ENCODE measurements at places on chromosomes 12 and 14.
A peak's percentile ranks its signal among the peaks of the same experiment; 100 is the strongest.

DNA sequence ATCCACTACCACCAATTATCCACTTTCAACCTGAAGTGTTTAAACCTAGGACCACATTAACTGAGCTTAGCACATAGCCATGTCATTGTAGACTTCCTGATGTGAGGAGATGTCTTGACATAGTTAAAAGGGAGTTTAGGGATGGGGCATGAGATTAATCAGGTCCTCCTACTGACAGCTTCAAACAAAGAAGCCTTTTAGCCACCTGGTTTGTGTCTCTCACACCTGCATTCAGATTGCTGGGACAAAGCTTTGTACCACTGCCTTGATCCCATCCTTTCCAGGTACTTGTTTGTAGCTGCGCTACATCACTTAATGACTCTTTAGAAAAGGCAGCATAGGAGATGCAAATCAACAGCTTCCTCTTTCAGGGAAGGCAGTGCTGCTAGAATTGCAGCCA lies 340.7 kb upstream of the DDHD1 start:
- DNase-seq = no peak

GRCh38 chr14:57390806-57391516 lies 575 bp downstream of the NAA30 start:
- DNase-seq = peak; percentile 26

DNA sequence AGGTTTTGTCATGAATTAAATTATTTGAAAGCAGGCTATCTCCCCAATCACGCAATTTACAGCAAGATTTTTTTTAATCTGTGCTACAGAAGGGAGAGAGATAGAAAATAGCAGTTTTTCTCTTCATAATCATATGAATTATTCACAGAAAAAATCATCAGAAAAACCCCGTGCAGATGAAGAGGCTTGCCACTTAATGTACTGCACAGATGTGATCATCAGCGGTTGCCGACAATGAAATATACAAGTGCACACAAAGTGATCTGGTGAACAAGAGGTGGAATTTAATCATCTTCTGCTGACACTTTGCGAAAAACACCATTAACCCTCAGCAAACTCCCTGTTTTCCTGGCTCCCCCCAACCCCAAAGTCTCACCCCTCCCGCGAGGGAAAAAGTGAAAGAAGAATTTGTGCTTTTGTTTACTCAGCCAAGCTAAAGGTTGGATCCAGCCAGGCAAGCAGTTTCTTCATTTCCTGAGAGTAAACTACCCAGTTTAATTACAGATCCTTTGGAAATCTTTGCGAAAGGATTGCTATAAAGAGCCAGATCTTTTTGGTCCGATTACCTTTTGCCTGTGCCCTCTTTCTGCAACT lies 3.1 kb upstream of the LMO3 start:
- DNase-seq = no peak

- no peak for DNase-seq
Observed at GRCh38 chr14:71583194-71583593, 349.0 kb upstream of the RGS6 start.

DNA sequence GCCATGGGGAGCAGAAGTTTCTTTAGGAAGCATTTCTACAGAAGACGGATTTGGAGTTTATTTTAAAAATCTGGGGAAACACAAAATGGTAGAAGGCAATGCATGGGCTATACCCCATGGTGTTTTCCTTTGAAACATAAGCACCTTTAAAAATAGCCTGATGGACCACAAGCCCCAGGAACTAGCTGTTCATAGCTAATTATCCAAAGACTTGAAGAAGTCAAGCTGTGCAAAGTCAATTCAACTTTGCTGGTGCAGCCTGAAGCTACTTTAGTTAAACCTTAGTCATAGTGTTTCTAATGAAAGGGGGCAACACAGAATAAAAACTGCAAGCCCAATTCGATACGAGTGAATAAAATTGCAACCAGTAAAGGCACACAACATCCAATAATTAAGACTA lies 732.5 kb downstream of the GALC start:
- no peak for DNase-seq

- no peak for DNase-seq
Observed at GRCh38 chr14:101217616-101218371, 314.3 kb upstream of the RTL1 start.

DNA sequence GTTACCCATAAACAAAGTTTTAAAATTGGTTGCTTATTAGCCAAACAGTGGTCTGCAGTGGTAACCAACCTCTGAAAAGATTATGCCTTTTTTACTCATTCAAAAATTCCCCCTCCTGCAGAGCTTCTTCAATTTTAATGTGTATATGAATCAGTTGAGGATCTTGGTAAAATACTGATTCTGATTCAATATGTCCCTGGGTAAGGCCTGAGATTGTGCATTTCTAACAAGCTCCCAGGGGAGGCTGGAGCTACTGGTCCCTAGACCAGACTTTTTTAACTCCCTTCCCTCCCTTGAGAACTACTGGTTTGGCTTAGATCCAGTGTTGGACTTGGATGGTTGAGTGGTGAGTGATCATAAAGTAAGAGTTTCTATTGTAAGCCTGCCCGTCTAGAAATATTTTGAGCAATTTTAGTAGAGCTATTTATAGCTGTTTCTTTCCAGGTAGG lies 90.2 kb downstream of the FUT8 start:
- DNase-seq = no peak

GRCh38 chr14:65838565-65838964 lies 426.0 kb downstream of the FUT8 start:
- no peak for DNase-seq

GRCh38 chr12:111360325-111360930 lies 8.5 kb downstream of the PHETA1 start:
- no peak for DNase-seq

DNA sequence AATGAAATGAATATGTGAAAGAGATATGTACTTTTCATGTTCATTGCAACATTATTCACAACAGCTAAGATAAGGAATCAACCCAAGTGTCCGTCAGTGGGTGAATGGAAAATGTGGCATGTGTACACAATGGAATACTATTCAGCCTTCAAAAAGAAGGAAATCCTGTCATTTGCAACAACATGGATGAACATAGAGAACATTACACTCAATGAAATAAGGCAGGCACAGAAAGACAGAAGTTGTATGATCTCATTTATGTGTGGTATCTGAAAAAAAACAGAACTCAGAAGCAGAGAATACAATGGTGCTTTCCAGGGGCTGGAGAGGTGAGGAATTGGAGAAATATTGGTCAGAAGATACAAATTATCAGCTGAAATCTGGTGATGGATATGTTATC lies 54.0 kb downstream of the TAOK3 start:
- DNase-seq = no peak

DNA sequence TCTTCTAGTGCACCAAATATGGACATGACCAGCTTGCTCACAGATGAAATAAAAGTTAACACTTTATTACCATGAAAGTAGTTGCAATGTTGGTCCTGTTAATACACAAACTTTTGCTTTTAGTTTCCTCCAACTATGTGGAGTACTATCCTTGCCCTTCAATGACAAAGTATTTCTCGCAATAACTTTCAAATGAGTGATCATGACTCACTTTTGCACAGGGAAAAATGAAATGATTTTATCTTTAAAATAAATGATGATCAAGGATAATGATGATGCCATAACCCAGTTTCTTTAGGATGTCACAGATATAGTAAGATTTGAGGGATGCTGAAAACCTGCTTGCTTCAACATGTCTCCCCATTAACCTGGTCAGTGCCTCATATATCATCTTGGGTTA lies 254.0 kb upstream of the KITLG start:
- DNase-seq = no peak

- no peak for DNase-seq
Observed at GRCh38 chr14:92009604-92010003, 30.3 kb downstream of the TRIP11 start.

GRCh38 chr12:96171905-96172304 lies 22.3 kb upstream of the ELK3 start:
- DNase-seq = peak; percentile 42

DNA sequence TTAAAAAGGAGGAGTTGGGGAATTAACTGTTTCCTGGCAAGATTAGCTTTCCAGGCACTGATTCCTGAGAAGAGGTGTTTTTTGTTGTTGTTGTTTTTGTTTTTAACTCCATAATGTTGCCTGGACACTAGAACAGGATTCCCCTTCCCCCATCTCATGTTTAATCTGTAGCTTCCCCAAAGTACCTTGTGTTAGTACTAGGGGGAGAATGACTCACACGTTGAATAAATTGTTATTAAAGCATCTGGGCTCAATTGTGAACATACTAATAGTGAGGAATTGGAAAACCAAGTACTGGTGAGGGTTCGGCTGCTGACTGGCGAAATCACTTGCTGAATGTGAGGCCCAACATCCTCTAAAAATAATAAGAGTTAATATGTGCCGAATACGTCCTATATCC lies 1.3 kb upstream of the GNG2 start:
- no peak for DNase-seq

GRCh38 chr12:82299319-82300025 lies 58.7 kb downstream of the CCDC59 start:
- no peak for DNase-seq

DNA sequence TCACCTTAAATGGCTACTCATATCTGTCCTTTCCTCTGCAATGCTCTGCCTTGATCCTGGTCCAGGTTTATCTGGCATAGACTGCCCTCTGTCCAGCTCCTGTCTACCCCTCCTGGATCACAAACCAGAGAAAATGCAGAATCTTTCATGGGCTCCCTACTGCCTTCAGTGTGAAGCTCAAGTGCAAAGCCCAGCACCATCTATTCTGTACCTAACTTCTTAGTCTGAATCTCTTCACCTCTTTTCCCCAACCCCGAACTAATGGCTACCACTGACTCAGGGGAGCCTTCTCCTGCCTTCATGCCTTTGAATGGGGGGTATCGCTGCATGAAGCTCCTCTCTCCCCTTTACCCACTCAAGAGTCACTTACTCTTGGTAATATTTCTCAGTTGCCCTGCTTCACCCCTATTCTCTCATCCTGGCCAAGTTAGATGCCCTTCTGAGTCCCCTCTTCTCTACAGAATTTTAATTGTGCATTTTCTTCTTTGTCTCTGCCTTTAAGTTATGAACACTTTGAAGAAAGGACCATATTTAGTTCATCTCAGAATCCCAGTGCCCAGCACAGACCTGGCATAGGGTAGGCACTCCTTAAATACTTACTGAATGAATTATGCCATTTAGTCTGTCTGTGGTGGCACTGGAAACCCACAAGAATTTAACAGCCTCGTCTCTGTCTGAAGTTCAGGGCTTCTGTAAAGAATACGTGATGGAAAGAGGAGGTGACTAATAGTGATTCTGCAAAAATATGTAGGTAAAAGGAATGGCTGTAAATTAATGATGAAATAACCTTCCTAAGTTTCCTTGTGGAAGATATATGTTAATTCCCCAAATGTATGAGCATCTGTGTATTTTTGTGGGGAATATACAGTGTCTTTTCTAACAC lies 191.3 kb upstream of the AMIGO2 start:
- no peak for DNase-seq

GRCh38 chr12:104026841-104027599 lies 23.0 kb downstream of the GLT8D2 start:
- no peak for DNase-seq

- DNase-seq = no peak
Observed at GRCh38 chr12:78494911-78495310, 369.7 kb upstream of the SYT1 start.

DNA sequence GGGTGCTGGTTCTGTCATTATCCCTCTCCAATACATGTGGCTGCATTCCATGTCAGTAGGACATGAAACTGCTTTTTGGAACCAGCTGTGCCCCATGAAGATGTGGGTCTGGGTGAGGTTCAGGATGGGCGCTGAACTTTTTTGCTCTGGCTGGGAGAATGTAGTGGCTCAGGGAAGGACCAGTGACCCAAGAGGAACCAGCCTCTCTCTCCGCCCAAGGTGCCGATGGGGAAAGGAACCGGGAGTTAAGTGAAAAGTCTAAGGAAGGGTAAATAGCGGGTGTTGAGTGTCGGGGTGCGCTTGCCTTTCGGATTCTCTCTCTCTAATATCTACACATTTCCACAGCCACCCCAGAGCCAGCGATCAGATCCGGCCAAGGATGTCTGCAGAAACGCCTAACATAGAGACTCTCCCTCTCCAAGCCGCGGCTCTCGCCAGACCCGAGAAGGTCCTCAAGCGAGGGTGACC lies 7.8 kb downstream of the ARHGEF25 start:
- no peak for DNase-seq

DNA sequence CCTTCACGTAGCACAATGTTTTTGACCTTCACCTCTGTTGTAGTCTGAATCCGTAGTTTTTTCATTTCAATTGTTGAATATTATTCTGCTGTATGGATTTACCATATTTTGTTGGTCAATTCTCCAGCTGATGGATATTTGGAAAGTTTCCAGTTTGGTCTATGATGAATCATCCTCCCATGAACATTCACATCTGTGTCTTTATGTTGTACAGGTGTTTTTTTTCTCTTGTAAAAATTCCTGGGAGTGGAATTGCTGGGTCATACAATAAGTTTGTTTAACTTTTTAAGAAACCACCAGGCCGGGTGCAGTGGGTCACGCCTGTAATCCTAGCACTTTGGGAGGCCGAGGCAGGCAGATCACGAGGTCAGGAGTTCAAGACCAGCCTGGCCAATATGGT lies 36.7 kb upstream of the GNG2 start:
- DNase-seq = no peak

- peak; percentile 87 for DNase-seq
Observed at GRCh38 chr14:22432348-22432976, 156.6 kb downstream of the DAD1 start.

GRCh38 chr12:48237162-48237561 lies 34.1 kb upstream of the OR10AD1 start:
- DNase-seq = no peak

DNA sequence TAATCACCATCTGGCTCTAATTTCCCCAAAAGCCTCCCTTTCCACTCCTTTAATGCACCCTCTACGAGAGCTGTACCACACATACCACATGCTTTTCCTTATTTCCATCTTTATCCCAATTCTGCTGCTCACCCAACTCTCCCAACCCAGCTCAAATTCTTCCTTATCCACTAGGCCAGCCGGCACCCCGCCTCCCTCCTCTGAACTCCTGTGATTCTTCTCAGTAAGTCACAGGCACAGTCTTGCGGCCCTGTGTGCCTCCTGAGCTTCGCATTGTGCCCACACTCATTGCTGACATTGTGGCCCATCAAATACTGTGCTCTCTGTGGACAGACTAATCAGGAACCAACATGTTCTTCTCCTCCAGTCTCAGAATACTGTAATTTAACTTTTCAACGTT lies 45.4 kb downstream of the APPL2 start:
- no peak for DNase-seq

DNA sequence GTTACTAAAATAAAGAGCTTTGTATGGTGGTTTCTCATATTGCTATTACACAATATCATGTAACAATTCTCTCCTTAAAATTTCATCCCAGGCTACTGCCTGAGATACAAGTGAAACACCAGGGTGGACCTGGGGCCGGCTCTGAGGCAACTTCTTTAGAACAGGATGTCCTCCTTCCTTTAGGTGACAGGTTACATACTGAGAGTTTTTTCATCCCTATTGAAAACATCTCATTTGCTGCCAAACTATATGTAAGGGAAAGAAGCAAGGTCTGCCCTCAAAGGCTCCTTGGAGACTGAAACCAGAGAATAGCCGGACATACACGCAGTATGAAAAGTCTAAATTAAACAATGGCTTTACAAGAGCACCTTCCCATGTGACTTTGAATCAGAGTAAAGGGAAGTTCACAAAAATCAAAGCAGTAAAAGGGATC lies 139.9 kb downstream of the DUSP6 start:
- no peak for DNase-seq
